Left hindlimb (tissue), 1 donor: ENCODE measurements at places on chromosomes 6 and 20.

- no peak for DNase-seq
These were observed 11.3 kb upstream of the LKAAEAR1 start for GRCh38 chr20:64095455-64095854.

GRCh38 chr6:106790935-106791334 is 161.6 kb downstream of the QRSL1 start:
- DNase-seq = no peak

GRCh38 chr20:56392881-56393482 is 537 bp downstream of the CSTF1 start:
- DNase-seq = no peak

- DNase-seq = no peak
These were observed 176.0 kb downstream of the MRPL14 start for GRCh38 chr6:43951063-43951755.

GRCh38 chr20:61967300-61967699 is 98.4 kb downstream of the TAF4 start:
- no peak for DNase-seq

DNA sequence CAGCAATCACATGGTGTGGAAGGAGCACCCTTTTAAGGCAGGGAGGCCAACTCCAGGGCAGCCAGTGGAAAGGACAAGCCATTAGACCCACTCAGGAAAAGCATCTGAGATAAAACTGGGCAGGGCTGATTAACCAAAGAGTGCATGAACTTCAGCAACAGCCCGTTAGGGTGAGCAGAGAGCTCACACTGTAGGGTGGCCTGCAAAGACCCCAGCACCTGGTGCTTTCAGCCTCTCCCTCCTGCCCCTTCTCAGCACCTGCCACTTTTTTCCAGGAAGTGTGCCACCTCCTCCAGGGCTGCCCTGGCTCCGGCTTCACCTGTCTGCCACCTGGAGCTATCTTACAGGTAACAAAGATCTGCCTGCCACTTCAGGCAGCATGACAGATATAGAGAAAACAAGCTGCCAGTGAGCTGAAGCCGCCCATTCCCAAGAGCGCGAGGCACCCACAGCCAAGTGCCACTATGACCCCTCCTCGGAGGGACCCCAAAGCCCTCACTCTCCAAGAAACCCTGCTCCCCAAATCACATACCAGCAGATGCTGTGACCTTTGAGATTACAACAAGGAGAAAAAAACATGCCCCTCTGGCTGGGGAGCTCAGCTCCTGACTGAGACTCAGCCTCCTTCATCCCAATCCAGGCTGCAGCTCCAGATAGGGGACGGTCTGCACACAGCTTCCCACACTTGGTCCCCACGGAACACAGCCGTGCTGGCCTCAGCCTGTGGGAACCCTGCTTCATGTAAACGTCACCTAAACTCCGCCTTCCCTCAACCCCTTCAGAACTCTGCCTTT is 71.2 kb downstream of the ABHD12 start:
- no peak for DNase-seq

DNA sequence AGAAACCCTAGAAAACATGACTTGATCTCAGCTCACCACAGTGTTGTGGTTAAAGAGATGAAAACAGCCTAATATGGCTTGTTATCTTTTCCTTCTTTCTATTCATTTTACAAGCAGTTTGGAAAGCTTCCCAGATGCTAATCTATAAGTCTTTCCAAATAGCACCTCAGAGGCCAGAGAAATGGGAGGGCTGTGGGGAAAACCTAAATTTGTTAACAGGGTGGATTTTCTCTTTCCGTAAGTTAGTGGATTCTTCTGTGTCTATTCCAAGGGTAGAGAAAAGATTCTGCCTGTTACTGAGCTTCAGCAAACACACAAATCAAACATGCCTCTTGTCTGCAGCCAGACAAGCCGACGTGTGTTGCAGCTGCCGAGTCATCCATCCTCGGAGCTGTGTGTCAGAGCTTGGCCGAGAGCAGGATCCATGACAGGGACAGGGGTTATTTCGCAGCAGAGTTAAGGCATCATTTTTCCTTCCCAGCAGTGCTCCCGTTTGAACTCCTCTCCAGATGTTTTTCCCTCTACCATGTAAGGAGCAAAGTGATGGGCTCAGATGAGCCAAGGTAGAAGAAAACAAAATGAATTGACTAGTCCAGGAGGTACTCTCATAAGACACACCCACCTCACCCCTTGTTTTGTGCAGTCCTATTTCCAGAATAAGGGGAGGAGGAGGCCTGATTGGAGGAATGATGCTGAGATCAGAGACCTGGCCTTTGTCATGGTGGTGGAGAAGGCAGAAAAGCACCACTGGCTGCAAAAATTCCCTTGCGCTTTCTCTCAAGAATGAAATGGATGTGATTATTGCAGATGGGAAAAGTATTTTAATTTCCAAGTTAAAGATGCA is 560.0 kb downstream of the C6orf118 start:
- DNase-seq = peak; percentile 64

DNA sequence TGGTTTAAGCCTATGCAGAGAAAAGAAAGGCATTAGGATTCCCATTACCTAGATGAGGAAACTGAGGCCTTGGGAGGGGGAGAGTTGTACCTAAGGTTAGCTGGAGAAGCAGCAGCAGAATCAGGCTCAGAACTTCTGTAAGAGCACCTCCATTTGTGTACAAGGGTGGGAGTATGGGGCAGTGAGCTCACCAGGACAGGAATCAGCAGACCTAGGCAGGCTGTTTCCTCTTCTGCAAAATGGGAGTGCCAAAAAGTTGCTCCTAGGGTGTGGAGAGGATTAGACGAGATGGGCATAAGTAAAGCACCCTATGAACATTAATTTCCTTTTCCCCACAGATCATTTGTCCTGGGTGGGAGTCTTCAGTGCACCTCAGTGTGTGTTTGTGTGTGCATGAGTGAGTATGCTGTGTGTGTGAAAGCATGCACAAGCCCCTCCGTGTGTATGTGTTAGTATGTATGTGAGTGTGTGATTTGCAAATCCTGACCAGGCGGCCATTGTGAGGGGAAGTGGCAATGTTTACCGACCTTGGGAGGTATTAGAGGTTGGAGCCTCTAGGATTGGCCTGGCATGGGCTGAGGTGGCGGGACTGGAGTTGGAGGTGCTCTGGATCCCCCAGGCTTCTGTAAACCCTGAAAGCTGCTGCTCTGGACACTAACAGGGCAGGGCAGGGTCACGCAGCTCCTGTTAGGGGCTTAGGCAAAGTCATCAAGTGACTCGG is 78.8 kb downstream of the VEGFA start:
- DNase-seq = no peak

GRCh38 chr6:70886661-70887060 is 70.2 kb downstream of the B3GAT2 start:
- DNase-seq = no peak

- no peak for DNase-seq
These were observed 202.8 kb downstream of the TAF4 start for GRCh38 chr20:61862881-61863280.

DNA sequence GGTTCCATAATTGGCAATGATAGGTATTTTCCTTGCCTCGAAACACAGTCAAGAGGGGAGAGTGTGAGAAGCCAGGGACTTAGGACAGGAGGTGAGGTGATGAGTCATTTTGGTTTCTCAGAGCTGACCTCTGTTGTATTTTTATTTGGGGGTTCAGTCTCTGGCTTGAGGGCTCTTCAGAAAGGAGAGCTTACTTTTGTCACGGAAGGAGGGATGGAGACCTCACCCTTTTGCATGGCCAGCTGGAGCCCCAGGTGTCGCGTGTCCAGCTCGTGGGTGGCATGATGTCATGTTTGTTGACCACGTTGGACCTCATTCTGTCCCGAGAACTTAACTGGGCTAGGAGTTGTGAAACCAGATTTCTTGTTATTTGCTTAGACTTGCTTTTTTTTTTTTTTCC is 293.9 kb downstream of the QKI start:
- DNase-seq = no peak

DNA sequence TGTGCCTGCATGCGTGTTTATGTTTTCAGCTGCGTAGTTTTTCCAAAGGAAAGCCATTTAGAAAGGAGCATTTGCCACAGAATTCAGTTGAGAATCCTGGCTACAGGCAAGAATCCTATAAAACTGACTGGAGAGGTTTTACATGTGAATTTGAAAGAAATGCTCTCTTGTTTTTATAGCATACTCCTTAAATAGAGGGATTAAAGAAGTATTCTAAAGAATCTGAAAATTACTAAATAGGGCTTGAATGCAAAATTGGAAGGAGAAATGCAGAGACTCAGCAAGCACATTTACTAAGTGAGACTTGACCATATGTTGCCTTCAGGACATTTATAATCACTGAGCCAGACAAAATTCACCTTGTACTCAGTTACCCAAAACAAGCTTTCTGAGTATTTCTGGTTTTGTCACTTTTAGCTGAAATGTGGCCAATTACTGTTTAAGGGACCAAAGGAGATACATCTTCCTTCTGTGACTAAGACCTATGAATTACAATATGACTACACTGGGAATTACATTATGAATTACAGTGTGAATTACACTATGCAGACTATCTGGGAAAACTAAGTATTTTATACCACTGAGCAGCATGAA is 107.4 kb upstream of the ASCC3 start:
- DNase-seq = no peak

GRCh38 chr20:59776626-59777330 is 156.7 kb downstream of the SYCP2 start:
- DNase-seq = no peak

- DNase-seq = no peak
These were observed 34.6 kb upstream of the NKX2-2 start for GRCh38 chr20:21548390-21549035.

- DNase-seq = peak; percentile 72
These were observed 9.7 kb upstream of the ATXN1 start for GRCh38 chr6:16770701-16771569.

DNA sequence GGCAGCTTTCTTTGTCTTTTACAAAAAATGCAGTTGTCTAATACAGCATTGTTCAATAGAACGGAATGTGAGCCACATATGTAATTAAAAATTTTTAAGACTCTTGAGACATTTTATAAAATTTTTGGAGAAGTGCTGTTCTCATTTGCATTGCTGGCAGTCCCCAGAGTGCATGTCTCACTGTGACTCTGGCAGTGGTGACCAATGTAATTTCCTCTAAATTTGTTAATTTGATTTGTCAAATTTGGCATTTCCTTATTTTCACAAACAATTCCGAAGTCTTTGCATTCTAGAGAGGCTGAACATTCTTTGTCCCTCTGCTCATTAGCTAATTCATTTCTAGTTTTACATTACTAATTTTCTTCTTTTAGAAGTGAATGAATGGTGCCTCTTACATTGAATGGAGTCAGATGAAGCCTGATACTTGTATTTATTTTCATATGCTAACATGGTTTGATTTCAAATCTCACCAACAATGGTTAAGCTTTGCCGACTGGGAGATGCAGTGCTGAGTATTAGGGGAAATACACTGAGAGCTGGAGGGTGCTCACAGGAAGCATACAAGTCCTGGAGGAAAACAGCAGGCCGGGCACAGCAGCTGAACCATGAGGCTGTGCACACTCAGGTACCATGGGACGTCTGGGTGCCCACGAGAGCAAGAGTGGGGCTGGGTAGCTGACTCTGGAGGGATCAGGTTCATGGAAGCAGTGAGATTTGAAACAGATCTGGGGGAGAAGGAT is 68.5 kb upstream of the ARMC2 start:
- DNase-seq = no peak

DNA sequence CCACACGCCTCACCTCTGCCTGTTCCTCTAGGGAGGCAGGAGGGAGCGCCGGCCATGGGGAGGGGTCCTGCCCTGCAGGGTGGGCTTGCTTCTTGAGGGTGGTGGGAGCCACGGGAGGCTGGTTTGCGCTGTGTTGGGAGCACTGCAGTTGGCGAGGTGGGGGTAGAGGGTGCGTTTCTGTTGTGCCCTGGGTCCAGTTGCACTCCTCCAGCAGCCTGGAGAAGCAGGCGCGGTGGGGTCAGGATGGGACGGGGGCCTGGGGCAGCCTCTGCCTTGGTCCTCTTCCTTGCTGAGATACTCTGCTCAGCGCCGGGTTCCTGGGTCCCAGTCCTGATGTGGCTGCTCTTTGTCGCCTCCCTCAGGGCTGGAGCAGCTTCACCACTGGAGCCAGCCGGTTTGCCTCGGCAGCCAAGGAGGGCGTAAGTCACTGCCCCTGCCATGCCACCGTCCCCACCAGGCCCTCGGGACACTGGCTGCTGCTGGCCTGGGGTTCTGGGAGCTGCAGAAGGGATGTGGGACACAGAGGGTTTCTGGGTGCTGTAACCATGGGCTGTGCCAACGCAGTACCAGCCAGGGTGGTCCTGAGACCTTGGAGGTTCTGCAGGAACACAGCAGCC is 8.4 kb downstream of the ARFGAP1 start:
- DNase-seq = no peak

GRCh38 chr20:2252419-2252997 is 43.3 kb upstream of the TGM3 start:
- no peak for DNase-seq

- DNase-seq = peak; percentile 26
These were observed 51.9 kb downstream of the BTBD9 start for GRCh38 chr6:38587766-38588362.

- no peak for DNase-seq
These were observed 4.1 kb downstream of the NHLRC1 start for GRCh38 chr6:18118330-18118729.

DNA sequence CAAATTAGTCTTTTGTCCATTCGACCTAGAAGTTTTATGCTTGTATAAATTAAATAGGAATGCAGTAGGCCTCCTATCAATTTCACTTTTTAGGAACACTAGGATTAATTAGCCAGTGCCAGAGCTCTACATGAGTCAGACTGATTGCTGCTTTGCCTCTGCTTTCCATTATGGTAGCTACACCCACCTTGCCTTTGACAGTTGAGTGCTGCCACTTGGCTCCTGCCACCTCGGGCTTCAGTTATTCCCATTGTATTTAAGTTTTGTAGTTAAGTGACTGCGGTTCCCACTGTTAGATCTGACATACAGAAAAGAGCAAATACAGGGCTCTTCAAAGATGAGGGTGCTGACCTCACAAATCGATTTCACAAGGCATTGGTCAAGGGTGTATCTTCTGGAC is 16.6 kb upstream of the WFDC12 start:
- DNase-seq = no peak

- DNase-seq = no peak
These were observed 19.1 kb upstream of the SIRPD start for GRCh38 chr20:1576641-1577040.

DNA sequence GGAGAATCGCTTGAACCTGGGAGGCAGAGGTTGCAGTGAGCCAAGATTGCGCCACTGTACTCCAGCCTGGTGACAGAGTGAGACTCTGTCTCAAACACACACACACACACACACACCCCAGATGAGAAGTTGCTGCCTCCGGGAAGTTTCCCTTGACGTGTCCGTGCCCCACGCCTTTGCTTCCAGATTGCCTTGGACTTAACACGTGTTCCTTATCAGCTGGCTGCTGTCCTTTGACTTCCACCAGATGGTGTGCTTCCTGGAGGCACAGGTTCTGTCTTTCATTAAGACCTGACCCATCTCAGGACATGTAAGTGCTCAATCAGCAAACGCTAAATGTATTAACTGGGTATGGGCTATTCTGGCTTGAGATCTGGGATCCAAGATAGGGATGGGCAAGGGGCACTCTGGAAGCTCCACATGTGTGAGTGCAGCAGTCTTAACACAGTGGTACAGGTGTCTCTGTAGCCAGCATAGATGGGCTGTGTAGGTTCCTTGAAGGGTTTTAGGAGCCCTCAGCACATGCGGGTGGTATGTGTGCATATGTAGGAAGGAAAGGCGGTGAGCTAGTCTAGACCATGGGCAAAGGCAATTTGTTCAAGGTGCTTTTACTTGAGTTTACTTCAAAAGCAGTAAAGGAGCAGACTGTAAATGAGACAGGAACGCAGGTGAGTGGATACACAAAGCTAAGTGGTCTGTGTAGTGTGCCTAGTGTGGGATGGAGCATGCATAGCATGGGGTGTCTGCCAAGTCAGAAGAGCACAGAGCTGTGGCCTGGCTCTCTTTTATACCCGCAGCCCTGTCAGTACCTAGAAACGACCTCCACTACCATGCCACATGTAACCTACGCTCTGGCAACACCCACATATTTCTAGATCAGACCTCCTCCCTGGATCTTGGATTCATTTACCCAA is 11.6 kb downstream of the PIGT start:
- DNase-seq = no peak
